Left lung (tissue), 14 donors: ENCODE measurements at places on chromosomes 6 and 20. TPM values are rescaled to one million over a fixed set of nuclear protein-coding genes. Genes with fewer than 3 reads are reported as not detected.
A peak's percentile ranks its signal among the peaks of the same experiment; 100 is the strongest.

GRCh38 chr6:6503191-6503590, 85.3 kb upstream of the LY86 start:
- no peak for DNase-seq

The SNX21 gene
- polyA plus RNA-seq = 16.0 TPM

DNA sequence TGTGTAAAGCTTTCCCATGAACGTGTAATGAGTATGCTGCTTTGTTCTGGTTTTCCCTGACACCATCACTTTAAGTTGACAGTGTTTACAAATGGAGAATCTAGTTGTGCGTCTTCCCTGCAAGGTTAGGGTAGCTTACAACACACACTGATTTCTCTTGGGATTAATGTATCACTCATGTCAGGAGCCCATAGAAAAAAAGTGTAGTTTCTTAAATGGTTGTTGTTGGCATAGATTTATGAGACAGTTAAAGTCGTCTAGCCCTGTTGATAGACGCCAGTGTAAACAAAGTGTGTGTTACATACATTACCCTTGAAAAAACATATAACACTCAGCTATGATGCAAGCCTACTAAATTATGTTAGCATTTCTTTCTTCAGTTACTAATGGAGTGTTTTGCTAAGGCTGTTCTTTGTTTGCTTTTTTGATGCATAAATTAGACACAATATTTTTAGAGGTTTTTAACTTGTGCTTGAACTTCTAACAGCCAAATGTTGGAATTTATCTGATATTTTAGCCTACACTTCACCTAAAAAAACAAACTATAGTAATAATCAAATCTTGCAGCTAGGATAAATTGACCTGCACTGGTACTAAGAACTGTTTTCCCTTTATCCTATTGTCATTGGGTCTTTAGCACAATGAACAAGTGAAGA, 88.6 kb downstream of the RNF217 start:
- peak; percentile 4 for DNase-seq

DNA sequence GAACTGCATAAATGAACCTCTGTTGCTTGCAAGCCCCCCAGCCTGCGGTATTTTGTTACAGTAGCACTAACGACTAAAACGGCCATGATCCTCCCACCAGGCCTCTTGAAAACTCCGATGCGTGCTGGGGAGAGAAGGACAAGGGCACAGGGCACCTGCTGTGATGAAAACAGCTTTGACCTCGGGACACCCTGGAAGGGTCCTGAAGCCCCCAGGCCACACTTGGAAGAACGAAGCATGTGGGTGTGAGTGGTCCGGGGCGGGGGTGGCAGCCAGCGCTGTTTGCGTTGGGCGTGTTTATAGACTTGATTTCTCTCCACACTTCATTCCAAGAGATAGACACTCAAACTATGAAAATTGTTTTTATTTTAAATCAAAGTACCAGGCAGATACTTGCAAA, 13.2 kb upstream of the HELZ2 start:
- DNase-seq = peak; percentile 20

GRCh38 chr20:25191689-25192088, 3.8 kb upstream of the ENTPD6 start:
- DNase-seq = no peak

GRCh38 chr6:83962582-83962981, 71.0 kb upstream of the MRAP2 start:
- no peak for DNase-seq

- DNase-seq = no peak
Measured at GRCh38 chr6:160583794-160584193, 80.3 kb downstream of the LPA start.

DNA sequence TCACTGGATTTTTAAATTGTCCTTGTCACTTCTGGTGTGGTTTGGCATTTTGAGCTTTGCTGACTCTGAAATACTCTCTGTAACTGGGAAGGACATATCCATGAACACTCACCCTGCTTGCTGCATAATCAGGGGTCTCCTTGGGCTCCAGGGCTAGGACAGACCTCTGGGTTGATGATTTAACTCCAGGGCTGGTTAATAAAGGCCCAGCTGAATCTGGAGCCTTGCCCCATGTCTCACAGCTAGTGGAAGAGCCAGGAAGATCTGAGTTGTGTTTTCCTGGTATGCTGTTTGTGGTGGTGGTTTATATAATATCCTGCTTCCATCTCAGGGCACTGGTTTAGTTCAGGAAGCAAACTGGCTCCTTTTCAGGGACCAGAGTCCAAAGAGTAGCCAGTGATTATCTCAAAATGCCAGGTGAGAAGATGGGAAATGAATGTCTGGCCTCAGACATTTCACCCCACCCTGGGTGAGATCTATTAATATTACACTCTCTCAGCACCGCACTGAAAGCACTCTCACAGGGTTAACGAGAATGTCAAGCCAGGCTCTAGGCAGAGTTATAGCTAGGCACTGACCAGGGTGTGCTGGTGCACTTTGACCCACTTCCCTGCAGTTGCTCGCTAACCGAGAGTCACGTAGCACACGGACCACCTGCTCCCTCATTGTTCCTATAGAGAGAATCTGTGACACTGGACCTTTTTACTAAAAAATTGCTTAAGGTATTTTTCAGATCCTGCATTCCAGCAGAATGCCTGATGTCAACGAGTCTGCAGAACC, 90.1 kb upstream of the SLC22A16 start:
- no peak for DNase-seq

DNA sequence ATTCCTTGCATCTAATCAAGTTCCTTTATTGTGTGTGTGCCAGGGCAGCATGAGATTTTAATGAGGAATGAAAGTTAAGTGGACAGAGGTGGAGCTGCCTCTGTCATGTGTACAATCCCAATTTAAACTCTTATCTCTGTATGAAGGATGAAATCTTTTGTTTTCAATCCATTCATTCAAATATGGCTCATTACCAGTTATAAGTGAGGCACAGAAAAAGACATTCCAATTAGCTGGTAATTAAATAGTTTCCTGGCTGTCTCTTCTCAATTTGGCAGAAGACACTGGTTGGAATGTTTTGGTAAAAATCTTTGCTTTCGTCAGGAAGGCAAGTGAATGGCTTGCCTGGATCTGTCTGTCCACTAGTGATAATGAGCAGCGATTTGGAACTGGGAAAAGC, 46.4 kb downstream of the CLVS2 start:
- no peak for DNase-seq

The RSPO3 gene
- 5.2 TPM for polyA plus RNA-seq

DNA sequence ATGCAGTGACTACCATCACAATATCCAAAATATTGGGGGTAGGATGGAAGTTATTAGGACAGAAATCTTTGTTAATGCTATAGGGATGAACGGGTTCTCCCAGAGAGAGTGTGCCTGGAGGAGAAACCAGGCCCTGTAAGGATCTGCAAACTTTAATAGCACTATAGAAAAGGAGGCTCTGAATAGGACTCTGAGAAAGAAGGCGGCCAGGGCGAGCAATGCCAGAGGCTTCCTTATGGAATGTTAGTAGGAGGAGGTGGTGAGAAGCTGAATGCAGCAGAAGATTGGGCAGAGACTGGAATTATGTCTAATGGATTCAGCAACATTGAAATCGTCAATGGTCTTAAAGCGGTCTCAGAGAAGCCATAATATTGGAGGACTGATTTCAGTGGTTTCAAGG, 84.6 kb upstream of the SYNDIG1 start:
- DNase-seq = no peak

DNA sequence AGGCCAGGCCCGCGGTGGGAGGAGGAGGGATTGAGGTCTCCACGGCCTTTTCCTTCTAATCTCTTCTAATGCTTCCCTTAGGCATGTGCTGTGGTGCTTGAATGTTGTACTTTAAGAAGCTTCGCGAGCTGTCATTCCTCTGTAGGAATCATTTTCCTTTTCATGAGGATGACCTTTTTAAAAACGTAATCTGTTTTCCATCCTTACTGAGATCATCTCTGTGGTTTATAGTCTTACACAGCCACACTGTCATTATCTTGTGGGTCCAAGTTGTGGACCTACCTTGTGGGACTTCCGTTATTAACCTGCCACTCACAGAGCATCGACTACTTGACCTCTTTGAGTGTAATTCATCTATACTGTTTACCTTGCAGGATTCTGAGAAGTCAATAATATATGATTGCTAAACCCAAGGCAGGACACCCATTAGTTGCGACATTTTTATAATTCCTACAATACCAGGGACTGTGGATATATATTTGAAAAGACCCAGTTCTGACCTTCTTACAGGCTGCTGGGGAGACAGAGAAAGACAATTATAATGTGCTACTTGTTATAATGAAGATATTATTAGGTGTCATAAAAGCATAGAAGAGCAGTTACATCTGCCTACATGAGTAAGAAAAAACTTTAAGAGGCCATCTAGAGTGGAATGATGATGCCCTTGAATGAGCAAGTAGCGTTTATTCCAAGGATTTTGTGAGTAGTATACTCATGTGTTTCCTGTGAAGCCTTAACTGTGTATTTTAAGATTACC, 842 bp downstream of the SLC25A27 start:
- peak; percentile 31 for DNase-seq
